ENCODE measurements at places on chromosomes 2 and 18. TPM values are rescaled to one million over a fixed set of nuclear protein-coding genes. Genes with fewer than 3 reads are reported as not detected.
A peak's percentile ranks its signal among the peaks of the same experiment; 100 is the strongest.

Gene ITPRIPL1
- 13.1 TPM for total RNA-seq

Gene IL18R1
- 12.5 TPM for total RNA-seq

DNA sequence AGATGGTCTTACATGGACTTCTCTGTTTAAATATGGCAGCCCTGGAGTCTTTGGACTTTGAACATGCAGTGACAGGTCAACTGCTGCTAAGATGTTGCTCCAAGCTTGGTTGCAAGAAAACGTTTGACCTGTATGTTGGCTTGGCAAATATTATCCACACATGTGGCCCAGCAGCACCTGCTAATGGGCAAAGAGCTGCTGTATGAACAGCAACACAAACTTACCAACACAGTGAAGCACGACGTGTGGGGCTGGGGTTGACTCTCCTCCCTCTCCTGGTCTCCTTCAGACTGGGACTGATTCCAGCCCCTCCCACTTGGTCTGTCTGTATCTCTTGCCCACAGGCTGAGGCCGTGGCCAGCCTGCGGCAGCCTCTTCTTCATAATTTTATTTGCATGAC, 3.8 kb downstream of the KCNE4 start:
- no peak for DNase-seq
- no peaks in the 10 kb centered on the region for H3K27me3 ChIP-seq
- no peak overlapping the region for H3K4me3 ChIP-seq
- no peaks in the 10 kb centered on the region for H3K36me3 ChIP-seq
- H3K27ac ChIP-seq: no peak overlapping the region

DNA sequence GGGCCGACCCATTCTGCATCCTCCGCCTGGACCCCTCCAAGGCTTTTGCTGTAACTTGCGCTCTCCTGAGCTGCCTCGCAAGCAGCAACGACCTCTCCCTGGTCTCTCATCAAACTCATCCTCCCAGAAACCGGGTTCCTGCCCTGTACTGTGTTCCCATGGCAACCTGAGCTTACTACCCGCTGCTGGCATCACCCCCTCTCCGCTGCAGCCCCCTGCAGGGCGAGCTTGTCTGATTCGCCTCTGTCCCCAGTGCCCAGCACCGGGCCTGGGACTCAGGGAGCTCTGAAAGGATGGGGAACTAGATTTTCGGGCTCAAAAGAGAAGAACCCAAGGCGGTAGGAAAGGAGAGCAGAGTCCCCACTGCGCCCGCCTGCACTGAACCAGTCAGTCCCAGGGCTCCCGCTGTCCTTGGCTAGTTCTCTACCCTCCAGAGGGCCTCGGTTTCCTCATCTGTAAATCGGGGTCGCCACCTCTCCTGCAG, 463 bp downstream of the HS1BP3 start:
- no peak for DNase-seq
- peak overlapping the region; percentile 81 for H3K4me3 ChIP-seq
- H3K4me1 ChIP-seq: peaks cover 4% of the 10 kb centered on the region
- peak overlapping the region; percentile 75 for H3K27ac ChIP-seq
- H3K27me3 ChIP-seq: no peaks in the 10 kb centered on the region

GRCh38 chr2:16717477-16717876, 51.8 kb upstream of the CYRIA start:
- DNase-seq: no peak
- H3K27me3 ChIP-seq: no peaks in the 10 kb centered on the region
- H3K4me1 ChIP-seq: no peaks in the 10 kb centered on the region
- no peak overlapping the region for H3K4me3 ChIP-seq

Gene VWC2L
- not detected for total RNA-seq
